ENCODE measurements at places on chromosomes 3 and 15.
A peak's percentile ranks its signal among the peaks of the same experiment; 100 is the strongest.

DNA sequence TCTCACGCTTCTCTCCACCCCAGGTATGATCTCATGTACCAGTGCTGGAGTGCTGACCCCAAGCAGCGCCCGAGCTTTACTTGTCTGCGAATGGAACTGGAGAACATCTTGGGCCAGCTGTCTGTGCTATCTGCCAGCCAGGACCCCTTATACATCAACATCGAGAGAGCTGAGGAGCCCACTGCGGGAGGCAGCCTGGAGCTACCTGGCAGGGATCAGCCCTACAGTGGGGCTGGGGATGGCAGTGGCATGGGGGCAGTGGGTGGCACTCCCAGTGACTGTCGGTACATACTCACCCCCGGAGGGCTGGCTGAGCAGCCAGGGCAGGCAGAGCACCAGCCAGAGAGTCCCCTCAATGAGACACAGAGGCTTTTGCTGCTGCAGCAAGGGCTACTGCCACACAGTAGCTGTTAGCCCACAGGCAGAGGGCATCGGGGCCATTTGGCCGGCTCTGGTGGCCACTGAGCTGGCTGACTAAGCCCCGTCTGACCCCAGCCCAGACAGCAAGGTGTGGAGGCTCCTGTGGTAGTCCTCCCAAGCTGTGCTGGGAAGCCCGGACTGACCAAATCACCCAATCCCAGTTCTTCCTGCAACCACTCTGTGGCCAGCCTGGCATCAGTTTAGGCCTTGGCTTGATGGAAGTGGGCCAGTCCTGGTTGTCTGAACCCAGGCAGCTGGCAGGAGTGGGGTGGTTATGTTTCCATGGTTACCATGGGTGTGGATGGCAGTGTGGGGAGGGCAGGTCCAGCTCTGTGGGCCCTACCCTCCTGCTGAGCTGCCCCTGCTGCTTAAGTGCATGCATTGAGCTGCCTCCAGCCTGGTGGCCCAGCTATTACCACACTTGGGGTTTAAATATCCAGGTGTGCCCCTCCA is 19.1 kb downstream of the TYRO3 start:
- no peak for DNase-seq

GRCh38 chr3:182735672-182736071 is 57.6 kb upstream of the ATP11B start:
- DNase-seq: no peak

- no peak for DNase-seq
Observed at GRCh38 chr15:75639191-75639708, 774 bp downstream of the IMP3 start.

DNA sequence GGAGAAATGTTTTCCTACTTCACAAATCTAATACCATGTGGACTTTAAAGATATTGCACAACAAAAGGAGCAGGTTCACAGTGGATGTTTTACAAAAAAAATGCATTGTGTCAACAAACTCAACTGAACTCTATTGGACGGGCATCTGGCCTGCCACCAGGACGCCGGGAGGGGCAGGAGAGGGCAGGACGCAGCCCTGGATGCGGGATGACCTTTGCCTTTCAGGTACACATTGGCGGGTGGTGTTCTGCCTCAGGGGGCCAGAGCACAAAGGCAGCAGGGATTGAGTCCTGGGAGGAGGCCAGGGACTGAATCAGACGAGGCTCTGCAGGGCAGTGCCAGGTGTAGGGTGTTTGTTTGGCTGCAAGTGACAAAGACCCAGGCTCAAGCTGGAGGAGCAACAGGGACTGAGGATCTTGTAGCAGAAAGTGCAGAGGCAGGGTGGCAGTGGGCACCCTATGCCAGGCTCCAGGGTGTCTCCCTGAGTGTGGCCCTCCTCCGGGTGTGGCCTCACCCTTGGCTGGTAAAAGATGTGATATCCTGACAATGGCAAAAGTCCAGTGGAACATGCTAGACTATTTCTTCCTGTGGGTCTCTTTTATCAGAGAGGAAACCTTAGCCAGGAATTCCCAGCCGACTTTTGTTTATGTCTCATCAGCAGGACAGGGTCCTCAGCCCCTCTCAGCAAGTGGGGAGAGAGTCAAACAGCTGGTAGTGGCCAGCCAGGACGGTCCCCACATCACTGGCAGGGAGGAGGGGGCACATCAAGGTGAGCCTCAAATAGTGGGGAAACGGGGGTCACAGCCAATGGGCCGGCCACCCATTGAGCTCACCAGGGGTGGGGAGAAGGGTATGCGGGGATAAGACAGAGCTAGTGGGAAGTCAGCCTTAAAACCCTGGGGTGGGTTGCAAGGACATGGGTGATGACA is 29.7 kb upstream of the KLF13 start:
- no peak for DNase-seq

- no peak for DNase-seq
Observed at GRCh38 chr3:45783667-45784066, 12.7 kb downstream of the SLC6A20 start.

DNA sequence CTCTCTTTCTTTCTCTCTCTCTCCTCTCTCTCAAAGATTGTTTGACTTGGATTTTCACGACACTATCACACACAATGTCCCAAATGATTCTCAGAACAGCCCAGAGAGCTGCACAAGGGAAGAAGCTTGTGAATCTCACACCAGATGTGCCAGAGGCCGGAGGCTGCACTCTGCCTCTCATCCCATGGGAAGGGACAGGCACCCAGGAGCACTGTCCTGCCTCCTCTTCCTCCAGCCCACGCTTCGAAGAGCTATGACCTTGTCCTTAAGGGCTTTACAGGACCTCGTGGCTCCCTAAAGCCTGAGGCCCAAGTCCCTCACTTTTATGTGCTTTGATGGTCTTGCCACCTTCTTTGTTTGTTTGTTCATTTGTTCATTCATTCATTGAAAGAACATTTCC is 267.6 kb downstream of the FAM43A start:
- DNase-seq: no peak

GRCh38 chr3:151166161-151166560 is 36.9 kb downstream of the GPR171 start:
- DNase-seq: peak; percentile 10

DNA sequence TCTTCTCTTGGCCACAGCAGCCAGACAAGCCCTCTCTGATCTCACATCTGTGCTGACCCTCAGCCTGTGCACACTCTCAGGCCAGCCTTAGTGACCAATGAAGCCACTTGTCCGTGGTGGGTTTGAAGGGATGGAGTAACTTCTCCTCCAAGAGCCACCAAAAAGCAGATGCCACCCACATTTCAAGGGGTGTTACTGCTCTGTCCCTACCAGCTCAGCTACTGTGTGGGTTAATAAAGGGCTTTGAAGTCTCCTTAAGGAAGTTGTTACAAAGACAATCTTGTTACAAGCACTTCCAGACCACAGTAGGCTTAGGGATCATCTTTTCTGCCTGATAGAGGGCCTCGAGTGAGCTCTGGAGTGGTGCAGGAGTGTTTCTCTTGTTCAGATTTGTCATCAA is 3.3 kb upstream of the CA12 start:
- no peak for DNase-seq

DNA sequence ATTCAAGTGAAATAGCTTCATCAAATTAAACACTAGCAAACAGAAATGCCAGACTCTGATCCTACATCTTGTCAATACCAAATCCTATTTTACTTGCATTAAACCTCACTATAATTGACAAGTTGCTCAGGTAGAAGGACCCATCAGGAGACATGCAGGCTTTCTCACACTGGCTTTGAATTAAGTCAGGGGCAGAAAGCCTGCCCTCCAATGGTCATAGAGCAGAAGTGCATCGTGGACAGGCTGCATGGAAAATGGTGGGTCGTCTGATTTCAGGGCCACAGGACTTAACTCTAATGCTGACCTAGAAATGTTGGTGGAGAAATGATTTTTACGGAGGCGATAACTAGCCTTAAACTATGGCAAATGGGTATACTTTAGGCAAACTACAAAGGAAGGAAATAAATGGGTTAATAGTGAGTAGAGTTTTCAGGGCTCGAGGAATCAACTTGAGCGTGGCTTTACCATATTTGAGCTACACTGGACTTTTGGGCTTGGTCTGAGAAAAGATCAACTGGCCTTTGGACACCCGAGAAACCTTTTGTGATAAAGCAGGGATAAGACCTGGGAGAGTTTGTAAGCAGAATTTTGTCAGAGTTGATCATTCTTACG is 283.9 kb downstream of the GRM7 start:
- DNase-seq: peak; percentile 5

DNA sequence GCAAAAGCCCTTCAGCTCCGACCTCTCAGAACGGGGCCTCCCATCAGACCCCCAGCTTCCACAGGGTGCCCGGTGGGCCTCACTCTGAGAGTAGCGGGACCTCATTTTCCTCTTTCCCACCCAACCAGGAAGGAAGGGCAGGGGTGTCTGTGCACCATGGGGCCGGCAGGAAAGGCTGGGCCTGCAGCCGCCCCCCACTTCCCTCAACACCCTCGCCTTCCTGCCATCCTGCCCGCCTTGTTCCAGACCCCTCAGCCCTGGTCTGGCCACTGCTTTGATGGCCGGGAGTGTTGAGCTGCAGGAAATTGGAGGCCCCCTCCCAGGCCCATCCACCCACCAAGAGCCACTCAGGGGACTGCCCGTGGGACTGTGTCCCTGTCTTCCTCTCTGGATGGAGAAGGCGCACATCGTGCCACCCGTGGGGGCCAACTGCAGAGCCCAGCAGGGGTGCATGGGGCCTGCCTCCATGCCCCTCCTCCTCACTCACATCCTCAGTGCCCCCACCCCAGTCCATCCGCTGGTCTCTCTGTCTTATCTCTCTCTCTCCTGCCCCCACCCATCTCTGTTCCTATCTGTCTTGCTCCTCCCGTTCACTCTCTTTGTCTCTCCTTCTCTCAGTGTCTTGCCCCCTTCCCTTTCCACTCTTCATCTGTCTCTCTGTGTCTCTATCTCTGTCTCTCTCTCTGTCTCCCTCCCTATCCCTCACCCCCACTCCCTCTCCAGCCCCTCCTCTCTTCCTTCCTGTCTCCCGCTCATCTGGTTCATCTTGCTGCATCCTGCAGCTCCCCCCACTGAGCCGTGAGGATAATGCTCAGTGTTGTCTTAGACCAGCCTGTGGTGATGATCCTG is 1.8 kb upstream of the PLXND1 start:
- DNase-seq: peak; percentile 19

GRCh38 chr3:76369170-76369569 is 583.8 kb upstream of the ZNF717 start:
- DNase-seq: peak; percentile 7

DNA sequence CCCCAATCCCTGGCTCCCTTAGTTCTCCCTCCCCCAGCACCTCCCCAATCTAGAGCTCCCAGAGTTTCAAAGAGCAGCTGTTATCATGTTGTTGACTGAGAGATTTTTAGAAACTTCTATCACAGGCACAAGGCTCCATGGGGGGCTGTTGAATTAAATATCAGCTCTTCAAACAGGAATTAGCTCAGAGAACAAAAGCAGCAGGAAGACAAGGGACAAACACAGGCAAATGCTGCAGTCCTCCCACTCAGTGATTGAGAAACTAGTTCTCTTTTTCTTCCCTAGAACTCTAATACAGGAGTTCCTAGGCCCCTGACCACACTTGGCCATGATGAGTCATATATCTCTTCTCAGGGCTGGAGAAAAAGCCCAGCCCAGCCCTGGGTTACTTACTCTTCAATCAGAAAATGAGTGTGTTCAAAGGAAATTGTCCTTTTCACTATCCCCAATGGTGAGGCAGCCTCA is 262.1 kb downstream of the IGSF11 start:
- peak; percentile 73 for DNase-seq

DNA sequence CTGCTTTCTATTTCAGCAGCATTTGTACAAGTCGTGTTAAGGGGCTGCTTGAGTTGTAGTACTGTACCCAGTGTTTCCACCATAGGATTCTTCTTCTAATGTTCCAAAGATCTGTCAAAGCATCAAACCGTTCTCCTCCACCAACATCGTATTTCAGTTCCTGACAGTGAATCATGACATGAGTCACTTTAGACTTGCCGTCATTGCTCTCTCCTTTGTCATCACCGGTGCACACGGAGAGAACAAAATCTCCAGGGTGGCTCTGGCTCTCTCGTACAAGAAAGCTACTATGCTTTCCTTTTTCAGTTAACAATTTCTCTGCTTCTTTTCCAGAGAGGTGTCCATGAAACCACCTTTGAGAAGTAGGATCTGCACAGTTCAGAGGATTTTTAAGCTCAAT is 270.9 kb upstream of the CCDC54 start:
- DNase-seq: no peak

DNA sequence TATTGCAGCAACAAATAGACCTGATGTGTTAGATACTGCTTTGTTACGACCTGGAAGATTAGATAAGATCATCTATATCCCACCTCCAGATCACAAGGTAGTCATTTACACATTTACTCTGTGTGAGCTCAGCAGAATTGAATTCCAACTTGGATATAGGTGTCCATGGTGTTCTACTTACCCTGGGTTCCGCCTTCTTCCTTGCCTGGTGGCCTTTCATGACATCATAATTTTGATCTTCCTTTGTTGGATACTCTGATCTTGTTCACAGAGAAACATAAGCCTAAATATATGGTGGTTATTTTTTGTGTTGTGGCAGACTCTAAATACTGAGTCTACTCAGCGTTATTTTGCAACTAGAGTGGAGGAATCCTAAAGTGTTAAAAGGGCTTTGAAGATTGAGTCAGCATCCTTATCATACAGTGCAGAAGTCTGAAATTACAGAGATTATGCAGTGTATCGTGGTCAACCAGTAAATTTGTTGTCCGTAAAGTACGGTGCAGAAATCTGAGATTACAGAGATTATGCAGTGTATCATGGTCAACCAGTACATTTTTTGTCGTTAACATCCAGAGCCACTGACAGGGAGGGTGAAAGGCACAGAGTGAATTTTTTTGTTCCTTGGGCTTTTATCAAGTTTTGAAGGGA is 39.1 kb upstream of the GATM start:
- no peak for DNase-seq

DNA sequence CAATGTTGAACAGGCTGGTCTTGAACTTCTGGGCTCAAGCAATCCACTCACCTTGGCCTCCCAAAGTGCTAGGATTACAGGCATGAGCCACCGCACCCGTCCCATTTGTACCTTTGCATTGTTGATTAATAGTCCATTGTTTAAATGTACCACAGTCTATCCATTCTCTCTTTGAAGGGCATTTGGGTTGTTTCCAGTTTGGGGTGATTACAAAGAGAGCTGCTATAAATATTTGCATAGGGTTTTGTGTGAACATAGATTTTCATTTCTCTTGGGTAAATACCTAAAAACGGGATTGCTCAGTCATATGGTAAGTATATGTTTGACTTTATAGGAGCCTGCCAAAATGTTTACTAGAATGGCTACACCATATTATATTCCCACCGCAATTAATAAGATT is 13.7 kb upstream of the PTPRG start:
- DNase-seq: no peak

DNA sequence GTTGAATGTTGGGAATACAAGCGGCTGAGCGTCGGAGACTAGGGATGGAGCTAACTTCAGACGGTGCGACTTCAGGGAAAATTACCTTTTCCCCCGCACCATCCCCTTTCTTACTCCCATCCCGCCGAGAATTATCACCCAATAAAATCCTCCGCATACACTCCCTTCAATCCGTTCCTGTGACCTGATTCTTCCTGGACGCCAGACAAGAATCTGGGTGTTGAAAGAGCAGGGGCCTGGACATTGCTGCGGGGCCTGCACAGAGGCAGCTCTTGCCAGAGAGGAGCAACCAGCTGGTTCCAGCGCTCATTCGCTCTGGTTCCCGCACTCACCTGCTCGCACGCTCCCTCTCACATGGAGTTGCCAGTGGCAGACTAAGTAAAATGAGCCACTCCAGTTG is 241.9 kb downstream of the ALCAM start:
- DNase-seq: no peak
